ENCODE measurements at places on chromosomes 5 and 9. TPM values are rescaled to one million over a fixed set of nuclear protein-coding genes. Genes with fewer than 3 reads are reported as not detected.

PCDHGC3 gene
- 49.4 TPM for total RNA-seq

RALGPS1 gene
- total RNA-seq, result 8.3 TPM

C5orf52 gene
- not detected for total RNA-seq

PCDHB14 gene
- total RNA-seq, result 6.3 TPM

GIN1 gene
- total RNA-seq, result 12.0 TPM

TNPO1 gene
- total RNA-seq, result 138 TPM

FIBCD1 gene
- 1.5 TPM for total RNA-seq

DNA sequence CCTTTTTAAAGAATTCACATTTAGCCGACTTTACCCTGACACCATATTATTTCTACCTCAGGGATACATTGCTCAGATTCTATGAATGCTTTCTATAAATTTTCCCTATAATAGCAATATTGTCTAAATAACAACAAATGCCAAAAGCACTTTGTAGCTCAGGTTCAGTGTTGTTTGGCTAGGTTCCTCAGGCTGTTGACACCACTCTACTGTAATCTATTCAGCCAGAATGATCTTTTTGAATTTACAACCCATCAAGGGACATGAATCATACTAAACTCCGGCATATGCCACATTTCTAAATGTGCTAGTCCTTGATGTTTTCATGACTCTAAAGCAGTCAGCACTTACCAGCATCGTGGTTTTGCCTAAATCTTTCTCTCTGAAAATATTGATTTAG is 641.5 kb upstream of the CDH10 start:
- DNase-seq, result no peak

GRCh38 chr5:76380346-76381066 is 22.6 kb upstream of the IQGAP2 start:
- no peak for DNase-seq

- DNase-seq, result no peak
Observed at GRCh38 chr9:36677611-36678010, 104.9 kb downstream of the MELK start.

- peak; percentile 2 for DNase-seq
Observed at GRCh38 chr9:106286249-106286648, 576.7 kb upstream of the ZNF462 start.

GRCh38 chr5:103915081-103915480 is 352.5 kb upstream of the NUDT12 start:
- no peak for DNase-seq

DNA sequence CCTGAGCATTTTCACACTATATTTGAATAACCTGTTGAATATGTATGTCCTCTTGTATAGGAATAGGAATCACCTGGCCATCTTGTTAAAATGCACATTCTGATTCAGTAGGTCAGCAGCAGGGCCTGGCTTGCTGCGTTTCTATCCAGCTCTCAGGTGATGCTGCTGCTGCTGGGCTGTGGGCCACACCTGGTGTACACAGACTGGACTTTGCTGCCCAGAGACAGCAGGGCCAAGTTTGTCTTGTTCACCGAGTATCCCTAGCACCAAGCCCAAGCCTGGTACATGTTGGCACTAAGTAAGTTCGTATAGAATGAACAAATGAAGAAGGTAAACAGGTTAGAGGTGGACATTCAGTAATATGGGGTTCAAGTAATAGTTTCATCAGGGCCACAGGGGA is 151.3 kb downstream of the SPOCK1 start:
- DNase-seq, result no peak

DNA sequence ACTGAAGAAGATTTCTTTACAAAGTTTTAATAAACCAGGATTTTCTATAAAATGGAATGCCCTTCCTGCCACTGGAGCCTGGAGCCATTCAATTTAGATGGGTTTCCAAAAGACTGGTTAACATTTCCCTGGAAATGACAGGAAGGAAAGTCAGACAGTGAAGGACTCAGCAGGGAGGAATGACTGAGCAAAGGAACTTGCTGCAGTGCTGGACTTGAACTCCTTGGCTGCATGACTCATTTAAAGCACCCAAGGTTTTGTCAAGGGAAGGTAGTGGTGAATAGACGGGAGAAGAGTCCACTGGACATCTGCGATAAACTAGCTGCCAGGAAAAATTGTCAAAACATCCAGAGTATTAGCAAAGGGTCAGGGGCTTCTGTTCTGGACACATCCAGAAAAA is 163.8 kb upstream of the SLC28A3 start:
- DNase-seq, result no peak

DNA sequence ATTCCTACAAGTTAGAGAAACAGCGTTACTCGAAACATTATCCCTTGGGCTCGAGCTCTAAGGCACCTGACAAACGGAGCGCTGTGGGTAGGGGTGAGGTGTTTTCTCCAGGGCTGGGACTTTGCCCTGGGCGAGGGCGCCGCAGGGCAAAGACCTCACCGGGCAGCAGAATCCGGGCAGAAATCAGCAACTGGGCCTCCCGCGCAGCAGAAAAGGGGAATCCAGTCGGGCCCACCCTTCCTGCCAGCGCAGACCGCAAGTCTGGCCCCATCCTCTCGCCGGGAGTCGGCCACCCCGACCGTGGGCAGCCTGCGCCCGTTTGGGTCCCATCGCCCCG is 430 bp upstream of the MSH3 start:
- peak; percentile 36 for DNase-seq

- DNase-seq, result no peak
Observed at GRCh38 chr5:93304456-93305250, 276.4 kb downstream of the NR2F1-AS1 start.

- DNase-seq, result no peak
Observed at GRCh38 chr9:5571629-5572232, 57.2 kb upstream of the RIC1 start.

- DNase-seq, result peak; percentile 85
Observed at GRCh38 chr5:120368923-120369715, 95.0 kb upstream of the PRR16 start.

DNA sequence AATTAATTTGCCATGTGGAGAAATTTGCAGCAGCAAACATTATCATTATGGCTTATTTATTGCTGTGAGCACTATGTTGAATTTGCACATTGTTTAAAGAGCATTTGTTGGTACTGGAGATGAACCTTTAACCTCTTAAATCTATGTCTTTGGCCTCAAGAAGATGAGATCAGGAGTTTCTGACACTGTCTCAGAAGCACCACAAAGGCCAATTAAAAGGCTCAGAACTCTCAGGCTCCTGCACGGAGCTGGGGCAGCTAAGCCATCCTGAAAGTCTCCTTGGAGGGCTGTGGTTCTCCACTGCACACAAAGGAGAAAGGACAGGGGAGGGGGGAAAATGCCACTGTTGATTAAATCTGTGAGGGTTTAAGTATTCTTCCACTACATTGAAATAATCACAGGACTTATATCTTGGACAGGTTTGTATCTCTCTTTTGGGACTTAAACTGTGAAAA is 33.1 kb downstream of the ZNF366 start:
- DNase-seq, result no peak

Measured in Calu3 (cell line).